ENCODE measurements at places on chromosomes 12 and 14.

- DNase-seq, result no peak
These were observed 46.7 kb upstream of the ATP23 start for GRCh38 chr12:57894399-57895292.

- DNase-seq, result no peak
These were observed 65.6 kb downstream of the FERMT2 start for GRCh38 chr14:52885230-52885629.

DNA sequence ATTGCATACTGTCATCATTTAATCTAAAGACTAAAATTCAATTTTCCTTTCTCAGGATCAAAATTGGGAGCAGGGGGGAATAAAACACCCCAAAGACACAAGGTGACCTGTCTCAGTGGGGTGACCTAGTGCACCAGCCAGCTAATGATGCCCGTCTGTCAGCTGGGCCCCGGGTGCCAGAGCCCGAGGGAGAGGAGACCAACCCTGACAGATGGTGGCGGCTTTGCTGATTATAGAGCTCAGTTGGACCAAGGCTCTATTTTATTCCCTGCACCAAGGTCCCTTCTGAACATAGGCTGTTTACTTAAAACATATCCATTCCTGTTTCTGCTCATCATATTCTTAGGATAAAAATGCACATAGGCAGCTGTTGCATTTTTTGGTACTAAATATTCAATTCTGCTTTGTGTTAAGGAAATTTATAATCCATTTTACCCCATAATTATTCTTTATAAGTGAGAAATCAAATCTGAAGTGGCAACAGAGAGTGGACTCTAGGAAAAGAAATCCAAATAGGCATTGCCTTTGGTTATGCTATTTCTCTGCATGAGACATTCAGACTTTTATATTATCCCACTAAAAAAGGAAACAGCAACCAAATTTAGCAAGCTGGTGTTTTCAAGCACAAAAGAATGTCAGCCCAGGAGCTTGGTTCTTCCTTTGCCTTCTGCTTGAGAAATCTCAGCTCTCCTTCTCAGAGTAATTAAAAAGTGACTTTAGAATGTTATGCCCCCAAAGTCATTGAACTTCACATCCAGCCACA lies 96.8 kb upstream of the IFNG-AS1 start:
- DNase-seq, result no peak

DNA sequence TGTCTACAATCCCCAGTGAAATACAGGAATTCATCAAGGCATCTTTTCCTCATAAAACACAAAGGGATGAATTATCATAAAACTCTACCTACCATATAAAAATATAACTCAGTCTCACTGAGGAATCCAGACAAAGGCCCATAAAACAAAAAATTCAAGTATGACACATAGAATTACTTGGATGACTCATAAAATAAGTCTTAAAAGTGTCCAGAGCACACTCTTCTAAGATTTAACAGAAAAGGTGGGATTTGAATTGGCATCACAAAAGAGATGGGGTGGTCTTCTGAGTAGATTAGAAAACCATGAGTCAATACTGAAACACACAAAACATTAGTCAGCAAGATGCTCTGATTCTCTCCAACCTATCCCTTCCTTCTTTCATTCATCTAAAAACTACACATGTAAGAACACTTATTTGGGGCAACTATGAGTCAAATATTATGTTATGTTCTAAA lies 202.7 kb upstream of the GARIN6 start:
- DNase-seq, result no peak

GRCh38 chr12:76312315-76312714 lies 35.9 kb downstream of the BBS10 start:
- no peak for DNase-seq

DNA sequence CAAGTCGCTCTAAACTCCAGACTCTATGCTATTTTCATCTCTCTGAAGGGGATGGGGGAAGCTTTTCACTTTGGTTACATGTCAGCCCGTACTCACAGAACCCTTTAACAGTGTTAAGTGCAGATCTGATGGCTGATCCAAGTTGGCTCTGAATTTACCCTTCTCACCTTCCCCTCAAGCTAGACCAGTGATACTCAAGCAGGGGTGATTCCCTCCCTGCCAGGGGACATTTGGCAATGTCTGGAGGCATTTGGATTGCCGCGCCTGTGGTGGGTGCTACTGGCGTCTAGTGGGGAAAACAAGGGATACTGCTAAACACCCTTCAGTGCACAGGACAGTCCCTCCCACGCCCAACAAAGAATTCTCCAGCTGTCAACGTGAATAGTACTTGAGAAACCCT lies 6.0 kb upstream of the TEX52 start:
- no peak for DNase-seq

DNA sequence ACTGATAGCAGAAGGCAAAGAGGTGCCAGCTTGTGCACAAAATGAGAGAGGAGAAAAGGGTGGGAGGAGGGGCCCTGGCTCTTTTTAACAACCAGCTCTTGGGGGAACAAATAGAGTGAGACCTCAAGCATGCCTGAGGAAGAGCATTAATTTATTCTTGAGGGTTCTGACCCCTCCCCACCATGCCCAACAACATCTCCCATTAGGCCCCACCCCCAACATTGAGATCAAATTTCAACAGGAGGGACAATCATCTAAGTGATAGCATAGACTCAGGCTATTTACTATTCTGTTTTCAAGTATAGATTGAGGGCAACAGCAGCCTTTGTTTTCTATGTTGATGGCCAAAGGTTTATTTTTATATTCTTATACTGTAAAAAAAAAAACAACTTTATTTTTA lies 59.7 kb downstream of the FUT8 start:
- DNase-seq, result no peak

DNA sequence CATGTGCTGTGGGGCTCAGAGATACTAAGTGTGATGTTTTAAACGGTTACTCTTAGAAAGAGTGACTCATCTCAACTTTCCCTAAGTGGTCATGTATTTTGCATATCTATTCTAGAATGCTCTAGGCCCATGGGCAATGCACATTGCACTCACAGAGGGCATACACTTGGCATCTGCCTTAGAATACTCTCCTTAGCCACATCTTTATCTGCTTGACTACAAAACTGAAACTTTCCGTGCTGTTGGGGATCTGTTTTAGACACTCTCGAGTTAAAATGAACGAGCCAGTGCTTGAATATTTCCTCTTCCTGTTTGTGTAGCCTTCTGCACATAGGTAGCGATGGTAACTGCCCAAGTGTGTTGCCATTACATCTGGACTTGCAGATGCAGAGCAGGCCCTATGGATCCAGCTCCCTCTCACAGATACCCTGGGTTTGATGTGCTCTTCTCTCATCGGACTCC lies 180.5 kb downstream of the CAND1 start:
- no peak for DNase-seq

DNA sequence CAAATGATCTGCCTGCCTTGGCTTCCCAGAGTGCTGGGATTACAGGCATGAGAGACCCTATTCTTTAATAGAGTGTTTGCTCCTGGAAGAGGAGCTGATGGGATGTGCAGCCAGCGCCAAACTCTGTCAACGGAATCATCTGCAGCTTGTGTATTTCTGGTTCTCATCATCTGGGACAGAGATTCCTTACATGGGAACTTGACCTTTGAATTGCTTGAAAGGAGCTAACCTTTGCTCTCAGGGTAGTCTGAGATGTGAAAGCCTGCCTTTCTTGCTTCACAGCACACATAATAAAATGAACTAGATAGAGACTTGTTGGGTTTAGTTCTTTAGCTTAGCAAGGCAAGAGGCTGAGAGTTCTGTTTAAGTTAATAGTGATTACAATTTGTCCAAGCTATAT lies 120.0 kb downstream of the OTOGL start:
- DNase-seq, result no peak

DNA sequence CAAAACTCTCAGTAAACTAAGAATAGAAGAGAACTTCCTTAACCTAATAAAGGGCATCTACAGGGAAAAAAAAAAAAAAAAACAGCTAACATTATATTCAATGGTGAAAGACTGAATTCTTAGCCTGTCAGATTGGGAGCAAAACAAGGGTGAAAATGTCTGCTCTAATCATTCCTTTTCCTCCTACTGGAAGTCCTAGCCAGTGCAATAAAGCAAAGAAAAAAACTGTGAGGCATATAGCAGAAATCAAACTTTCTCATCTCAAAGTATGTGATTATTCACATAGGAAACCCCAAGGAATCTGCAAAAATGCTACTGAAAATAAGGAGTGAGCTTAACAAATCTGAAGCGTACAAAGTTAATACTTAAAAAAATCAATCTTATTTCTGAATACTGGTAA lies 170.7 kb downstream of the NUAK1 start:
- DNase-seq, result no peak
